NCI-H524 (cell line): ENCODE measurements at places on chromosomes 16 and 17.

GRCh38 chr16:7509963-7510601 is 177.4 kb downstream of the RBFOX1 start:
- no peak for DNase-seq

DNA sequence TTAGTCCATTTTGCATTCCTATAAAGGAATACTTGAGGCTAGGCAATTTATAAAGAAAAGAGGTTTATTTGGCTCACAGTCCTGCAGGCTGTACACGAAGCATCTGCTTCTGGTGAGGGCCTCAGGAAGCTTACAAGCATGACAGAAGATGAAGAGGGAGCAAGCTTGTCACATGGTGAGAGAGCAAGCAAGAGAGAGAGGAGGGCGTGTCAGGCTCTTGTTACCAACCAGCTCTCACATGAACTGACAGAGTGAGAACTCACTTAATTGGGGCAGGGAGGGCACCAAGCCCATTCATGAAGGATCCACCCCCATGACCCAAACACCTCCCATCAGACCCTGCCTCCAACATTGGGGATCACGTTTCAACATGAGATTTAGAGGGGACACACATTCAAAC is 1.6 kb downstream of the CHCT1 start:
- no peak for DNase-seq

DNA sequence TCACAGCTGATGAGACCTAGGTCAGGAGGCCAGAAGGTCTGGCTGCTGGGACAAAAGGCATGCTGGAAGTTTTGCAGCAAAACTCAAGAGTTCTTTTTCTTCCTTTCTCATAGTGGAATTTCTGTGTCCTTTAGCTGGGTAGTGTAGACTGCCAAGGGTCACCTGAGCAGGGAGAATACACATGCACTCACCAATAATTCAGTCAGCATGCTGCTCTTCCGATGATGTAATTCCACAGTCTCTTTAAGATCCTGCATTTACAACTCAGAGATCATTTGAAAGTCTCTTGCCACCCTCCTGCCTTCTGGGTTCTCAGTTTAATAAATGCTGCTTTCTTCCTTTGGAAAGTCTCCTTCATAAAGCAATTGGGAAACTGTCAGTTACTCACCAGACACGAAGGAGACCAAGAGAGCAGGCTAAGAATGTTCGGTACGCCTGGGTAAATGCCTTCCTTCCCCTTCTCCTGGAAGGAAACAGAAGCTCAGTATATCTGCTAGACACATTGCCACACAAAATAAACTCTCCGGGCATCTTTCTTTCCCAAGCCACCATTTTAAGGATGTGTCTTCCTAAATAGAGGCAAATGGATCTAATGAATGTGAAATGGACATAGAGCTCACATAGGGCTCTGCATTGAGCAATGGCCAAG is 473.1 kb downstream of the GRIN2A start:
- DNase-seq = no peak

- no peak for DNase-seq
These were observed 48.8 kb upstream of the SDK2 start for GRCh38 chr17:73693071-73693470.

DNA sequence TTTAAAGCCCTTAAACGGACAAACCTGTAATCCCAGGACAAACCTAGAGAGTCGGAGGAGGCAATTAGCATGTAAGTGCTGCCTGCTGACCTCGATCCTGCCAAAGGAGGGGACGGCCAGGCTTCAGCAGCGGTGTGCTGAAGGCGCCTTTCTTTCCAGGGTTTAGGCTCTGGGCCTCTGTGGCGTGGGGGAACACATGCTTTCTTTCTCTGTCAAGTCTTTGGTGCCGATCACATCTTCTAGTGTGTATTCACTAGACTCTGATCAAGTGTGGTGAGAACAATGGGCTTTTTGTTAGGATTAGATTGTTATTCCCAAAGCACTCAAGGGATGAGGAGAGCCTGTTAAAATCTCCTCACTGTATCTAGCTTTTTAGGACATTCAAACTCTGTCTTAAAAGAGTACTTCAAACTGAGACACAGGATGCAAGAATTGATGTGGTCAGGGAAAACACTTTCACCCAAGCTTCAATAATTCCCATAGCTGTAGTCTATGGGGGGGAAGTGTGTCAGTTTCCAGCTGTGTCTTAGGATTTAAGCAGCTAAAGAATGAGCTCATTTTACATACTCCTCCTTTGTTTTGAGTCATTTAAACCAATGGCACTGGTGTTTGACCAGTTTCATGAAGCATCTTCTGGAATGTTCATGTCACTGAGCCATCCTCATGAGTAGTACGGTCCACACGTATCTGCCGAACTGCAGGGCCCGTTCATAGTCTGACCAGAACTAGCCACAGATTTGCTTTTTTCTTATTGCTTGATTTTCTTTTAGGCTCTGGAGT is 51.2 kb downstream of the RPA1 start:
- no peak for DNase-seq

DNA sequence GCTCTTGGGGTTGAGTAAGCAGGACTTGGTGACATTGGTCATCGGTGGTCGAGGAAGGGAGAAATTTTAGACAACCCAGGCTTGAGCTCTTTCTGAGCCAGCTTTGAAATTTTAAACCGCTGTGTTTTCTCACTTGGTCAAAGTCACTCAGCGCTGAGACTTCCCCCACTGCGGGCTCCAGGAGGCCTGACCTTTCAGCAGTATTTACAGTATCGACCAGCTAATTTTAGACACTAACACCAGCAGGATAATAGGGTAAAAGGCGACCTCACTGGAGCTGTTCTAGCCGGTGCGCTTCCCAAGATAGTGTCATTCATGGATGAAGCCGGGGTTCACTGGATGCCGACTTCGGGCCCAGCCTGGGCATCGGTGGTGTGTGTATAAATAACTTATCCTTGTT is 29.7 kb upstream of the WSCD1 start:
- no peak for DNase-seq

GRCh38 chr17:46773676-46774075 is 44.8 kb downstream of the WNT3 start:
- no peak for DNase-seq
